ENCODE measurements at places on chromosomes 2 and 18.

GRCh38 chr2:64820901-64821300 lies 167.2 kb upstream of the SERTAD2 start:
- DNase-seq = no peak

- DNase-seq = no peak
Observed at GRCh38 chr2:54639609-54640008, 83.9 kb upstream of the EML6 start.

GRCh38 chr2:84486441-84487115 lies 27.5 kb upstream of the SUCLG1 start:
- no peak for DNase-seq

DNA sequence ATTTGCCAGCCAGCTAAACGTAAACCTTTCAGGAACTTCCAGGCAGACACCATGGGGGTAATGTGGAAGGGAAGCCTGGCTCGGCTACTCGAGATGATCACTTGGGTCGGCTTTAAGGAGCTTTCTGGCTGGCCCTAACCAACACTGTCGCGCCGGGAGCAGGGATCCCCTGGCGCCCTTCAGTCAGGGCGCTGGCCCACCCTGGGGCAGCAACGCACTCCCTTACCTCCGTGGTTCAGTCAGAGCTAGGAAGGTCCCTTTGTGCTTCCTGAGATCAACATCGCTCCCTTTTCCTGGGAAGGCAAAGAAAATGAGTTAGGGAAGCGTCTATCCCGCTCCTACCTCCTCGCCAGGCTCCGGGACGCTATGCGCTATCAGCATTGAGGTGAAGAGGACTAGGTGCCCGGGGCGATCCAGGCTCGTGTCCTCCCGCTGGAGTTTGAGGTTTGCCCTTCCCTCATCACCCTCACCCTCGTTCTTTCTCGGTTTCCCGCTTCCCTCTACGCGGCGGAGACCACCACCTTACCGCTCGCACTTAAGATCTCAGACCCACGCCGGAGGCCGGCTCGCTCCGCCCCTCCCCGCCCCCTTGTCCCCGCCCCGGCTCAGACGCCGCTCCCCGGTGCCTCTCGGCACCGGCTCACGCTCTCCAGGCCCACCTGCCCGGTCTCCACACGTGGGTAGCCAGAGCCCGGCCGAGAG lies 449 bp upstream of the ATRAID start:
- no peak for DNase-seq

GRCh38 chr2:124559236-124559635 lies 534.1 kb downstream of the CNTNAP5 start:
- no peak for DNase-seq

DNA sequence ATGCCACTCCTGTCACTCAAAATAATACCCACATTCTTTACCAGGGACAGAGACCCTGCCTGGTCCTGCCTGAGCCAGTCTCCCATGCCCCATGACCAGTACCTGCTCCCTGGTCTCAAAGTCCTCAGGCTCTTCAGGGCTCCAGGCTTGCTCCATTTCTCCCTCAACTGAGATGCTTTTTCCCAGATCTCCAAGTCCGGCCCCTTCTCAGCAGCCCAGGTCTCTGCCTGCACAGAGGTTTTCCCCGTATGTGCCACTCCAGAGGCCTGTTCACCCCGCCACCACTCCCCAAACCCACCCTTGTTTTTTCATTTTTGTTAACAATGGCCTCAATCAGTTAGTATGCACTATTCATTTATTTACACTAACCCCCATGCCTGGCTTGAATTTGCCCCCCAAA lies 499.5 kb upstream of the MYT1L start:
- no peak for DNase-seq

- DNase-seq = no peak
Observed at GRCh38 chr18:37705016-37705415, 139.4 kb upstream of the CELF4 start.

Data from stimulated activated CD4-positive, alpha-beta T cell treated with anti-CD3 and anti-CD28 coated beads, Interleukin-12 subunit alpha, Interleukin-12 subunit beta, amount 100 ng/mL, for 24 hours (primary cell).